ENCODE measurements at places on chromosomes 6 and 20.
A peak's percentile ranks its signal among the peaks of the same experiment; 100 is the strongest.

DNA sequence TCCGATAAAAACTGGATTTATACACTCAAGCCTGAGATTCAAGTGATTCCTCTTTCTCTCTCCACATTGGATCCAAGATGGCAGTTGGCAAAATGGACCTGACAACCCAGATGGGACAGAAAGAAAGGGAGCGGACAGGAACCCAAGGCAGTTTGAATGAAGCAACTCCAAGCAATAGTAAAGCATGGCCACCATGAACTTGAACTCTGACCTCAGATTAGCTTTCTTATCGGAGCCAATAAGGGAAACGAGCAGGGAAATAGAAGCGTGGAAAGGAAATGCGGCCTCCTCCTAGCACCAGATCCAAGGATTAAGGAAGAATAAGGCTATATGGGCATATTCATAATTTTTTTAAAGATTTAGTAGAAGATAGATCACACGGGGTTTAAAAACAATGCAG, 213.4 kb upstream of the RIN2 start:
- no peak for DNase-seq

- peak; percentile 43 for DNase-seq
Observed at GRCh38 chr6:44253307-44254101, 3.8 kb downstream of the SLC35B2 start.

GRCh38 chr6:157514659-157515496, 133.9 kb downstream of the ZDHHC14 start:
- peak; percentile 38 for DNase-seq

GRCh38 chr20:52193886-52194545, 2.4 kb upstream of the ZFP64 start:
- DNase-seq: no peak

- peak; percentile 52 for DNase-seq
Observed at GRCh38 chr20:50015993-50016770, 33.4 kb downstream of the SNAI1 start.

- DNase-seq: no peak
Observed at GRCh38 chr6:152160346-152160745, 352.9 kb downstream of the ESR1 start.

DNA sequence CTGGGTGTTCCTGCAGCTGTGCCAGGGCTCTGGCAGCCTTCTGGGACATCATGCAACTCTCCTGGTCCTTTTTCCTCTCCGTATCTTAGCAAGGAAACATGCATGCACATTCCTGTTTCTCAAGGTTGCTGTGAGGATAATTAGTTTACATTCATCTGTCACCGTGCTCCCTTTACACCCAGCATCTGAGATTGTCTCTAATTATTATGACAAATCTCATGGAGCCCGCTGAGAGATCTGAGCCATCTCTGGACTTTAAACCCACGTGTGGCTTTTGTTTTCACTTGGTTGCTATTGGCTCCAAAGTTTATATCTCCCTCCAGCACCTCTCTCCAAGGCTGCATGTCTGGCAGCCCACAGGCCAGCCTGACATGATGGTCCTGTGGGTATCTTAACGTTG, 167.6 kb downstream of the UNC5CL start:
- DNase-seq: no peak

- DNase-seq: no peak
Observed at GRCh38 chr6:69784595-69785377, 12.0 kb downstream of the LMBRD1 start.

DNA sequence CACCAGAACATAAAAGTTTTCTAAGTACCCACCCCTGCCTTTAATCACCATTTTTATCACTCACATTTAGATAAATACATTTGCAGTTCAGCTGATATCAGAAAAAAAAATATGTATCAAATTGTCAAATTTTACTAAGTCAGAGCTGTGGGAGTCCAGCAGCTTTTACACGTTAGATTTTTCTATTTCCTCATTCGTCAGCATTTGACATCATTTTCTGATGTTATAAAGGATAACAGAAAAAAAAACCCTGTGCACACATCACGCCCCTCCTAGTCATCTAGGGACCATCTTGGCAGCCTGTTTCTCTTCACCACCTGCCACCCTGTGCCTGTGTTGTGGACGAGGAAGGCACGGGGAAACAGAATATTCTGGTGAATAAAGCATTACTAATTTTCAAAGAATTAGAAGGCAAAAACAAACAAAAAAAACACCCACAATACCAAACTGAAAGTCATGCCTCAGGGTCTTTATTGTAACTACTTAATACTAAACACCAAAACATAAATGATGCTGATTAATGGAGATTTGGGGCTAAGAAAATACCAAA, 12.4 kb downstream of the B4GALT5 start:
- peak; percentile 28 for DNase-seq

DNA sequence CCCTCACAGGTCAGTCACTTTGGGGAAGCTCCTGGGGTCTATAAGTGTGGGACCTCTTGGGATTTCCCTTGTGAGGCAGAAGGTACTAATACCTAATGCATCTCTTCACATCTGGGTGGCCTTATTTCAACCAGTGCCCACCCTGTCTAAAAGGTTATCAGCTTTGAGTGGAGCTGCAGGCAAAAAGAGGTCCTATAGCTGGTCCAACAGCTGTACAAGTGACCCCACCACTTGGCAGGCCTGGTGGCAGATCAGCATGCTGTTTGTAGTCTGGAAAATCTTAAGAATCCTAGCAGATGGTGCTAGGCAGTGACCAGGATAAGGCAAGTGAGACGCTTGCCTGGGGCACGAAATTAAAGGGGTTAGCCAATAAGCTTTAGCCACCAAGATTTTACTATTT, 51.6 kb upstream of the GTSF1L start:
- DNase-seq: no peak

- DNase-seq: no peak
Observed at GRCh38 chr20:47733892-47734291, 51.4 kb downstream of the SULF2 start.

GRCh38 chr6:30213957-30214656, 901 bp upstream of the TRIM26 start:
- DNase-seq: peak; percentile 60

DNA sequence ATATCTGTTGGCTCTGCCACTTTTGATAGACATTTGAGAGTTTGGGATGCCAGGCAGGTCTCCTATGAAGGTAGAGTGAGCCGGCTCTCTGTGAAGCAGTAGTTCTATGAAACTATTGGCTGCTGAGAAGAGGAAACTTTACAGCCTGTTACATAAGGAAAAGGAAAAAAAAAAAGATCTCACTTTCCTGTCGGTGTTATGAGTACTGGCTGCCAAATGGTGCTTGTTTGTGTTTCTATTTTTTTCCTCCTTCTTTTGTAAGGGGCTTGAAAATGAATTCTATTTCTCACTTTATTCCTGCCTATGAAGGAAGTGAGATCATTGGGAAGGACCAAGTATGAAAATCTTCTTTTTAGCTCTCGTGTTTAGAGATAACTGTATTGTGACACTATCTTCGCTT, 73.1 kb upstream of the CLDN20 start:
- no peak for DNase-seq

- DNase-seq: no peak
Observed at GRCh38 chr6:38193481-38194281, 374.2 kb downstream of the ZFAND3 start.

DNA sequence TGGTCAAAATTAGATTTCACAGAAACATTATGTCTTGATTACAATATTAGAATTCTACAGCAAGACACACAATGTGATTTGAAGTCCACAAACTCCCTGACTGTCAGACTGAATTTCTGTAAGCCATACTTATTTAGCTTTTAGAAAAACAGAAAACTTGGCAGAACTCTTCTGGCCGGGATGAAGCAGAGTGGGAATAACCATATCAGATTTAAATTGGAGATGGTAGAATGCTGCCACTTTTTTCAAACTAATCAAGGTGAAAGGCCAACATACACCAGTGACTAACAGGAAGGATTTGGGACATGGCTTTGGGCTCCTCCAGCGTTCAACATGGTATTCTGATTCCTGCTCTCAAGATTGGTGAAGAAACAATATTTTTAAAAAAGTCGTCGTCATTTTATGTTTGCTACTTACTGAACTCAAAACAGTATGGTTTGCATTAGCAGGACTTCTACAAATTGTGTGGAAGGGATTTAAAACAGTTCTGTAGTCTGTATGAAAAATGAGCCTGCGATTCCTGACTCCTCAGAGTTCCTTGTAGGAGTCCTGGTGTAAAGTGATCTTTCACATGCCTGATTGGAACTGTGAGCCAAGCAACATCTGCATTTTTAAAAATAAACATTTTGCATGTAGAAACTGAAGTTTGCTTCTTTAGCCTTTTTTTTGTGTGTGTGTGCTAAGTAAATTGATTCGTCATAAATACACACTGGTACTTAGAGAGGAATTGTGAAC, 297.9 kb upstream of the SOX4 start:
- DNase-seq: no peak

DNA sequence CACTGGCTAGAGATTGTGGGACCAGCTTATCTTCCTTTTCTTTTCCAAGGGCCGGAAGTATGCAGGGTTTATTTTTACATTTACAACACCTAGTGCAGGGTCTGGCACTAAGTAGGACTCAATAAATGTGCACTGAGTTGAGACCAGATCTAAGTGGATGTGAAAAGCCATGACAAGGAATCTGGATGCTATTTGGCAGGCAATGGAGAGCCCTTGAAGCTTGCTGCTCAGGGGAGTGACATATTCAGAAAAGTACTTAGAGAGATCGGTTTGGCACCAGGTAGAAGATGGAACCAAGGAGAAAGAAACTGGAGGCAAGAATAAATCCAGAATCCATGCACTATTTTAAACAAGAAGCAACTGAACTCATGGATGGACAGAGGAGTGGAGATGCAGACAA, 815.8 kb downstream of the MAFB start:
- no peak for DNase-seq

DNA sequence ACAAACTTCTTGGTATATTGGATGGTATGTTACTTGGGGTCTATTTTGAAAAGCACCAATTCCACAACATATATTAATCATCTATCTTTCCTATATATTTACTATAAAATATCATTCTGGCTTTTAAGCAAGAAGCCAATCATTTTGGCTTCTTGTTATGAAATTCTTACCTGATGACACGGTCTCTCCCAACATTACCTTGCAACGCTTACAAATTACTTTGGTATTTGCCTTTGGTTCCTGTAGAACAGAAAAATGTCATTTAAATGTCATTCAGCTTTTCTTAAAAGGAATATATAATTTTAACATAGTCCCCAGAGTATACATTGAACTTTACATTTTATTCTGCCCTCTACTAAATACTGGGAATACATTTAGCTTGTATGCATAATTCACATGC, 27.4 kb downstream of the UBE3D start:
- DNase-seq: no peak

- DNase-seq: no peak
Observed at GRCh38 chr20:63327231-63327745, 33.9 kb downstream of the CHRNA4 start.

GRCh38 chr6:113350461-113350860, 506.7 kb upstream of the MARCKS start:
- DNase-seq: no peak

GRCh38 chr6:147322299-147323162, 118.3 kb downstream of the STXBP5 start:
- peak; percentile 69 for DNase-seq

DNA sequence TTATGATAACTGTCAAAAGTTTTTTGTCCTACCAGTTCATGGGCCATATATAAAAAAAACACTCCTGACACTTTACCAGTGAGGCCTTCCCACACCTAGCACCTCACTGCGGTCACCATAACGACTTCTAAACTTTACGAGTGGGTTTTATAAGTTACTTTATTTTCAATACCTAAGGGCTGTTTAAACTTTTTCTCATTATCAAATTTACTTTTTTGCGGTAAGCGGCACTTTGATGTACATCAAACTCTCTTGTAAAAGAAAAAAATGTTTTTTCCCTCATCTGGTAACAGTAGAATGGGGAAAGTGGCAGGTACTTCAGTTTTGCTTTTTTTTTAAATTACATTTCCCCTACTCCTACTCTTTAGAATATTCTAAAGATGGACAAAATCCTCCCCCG, 36.2 kb downstream of the FYN start:
- DNase-seq: no peak

GRCh38 chr6:22208026-22208425, 88.8 kb downstream of the PRL start:
- no peak for DNase-seq

DNA sequence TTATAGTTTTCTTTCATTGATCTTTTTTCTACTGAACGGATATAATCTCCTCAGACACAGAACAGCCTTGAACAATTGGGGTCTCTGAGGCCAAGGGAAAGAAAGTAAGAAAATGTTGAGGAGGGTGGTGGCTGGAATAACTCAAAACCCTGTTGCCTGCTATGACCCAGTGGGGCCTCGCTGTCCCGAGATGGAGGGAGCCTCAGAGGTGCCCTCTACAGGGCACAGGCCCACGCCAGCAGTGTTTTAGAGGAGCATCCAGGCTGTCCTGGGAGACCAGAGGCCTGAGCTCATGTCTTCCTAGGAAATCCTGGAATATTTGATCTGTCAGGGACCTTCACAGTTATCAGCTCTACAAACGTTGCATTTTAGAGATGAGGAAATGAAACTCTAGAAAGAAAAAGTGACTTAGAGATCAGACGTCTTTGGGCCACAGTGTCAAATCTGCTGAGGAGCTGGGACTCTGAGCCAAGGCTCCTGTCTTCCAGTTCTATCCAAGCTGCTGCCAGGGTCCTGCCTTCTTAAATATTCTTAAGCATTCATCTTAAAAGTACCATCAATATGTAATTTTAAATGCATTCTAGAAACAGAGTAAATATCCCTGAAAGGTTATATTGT, 26.3 kb downstream of the ALDH5A1 start:
- DNase-seq: peak; percentile 44

DNA sequence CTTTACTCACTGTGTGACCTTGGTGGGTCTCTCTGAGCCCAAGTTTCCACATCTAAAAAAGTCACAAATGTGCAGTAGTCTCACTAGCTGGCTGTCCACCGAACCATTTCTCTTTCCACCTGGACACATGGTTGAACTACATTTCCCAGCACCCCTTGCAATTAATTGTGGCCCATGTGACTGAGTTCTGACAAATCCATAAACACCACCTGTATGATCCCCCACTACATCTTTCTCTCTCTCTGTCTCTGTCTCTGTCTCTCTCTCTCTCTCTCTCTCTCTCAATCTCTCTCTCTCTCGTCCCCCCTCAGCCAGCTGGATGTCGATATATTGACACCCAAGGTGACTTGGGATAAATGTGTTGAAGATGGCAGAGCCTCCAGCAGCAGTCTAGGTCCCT, 42.8 kb downstream of the SNHG17 start:
- no peak for DNase-seq

GRCh38 chr6:38910207-38910606, 138.4 kb upstream of the GLP1R start:
- no peak for DNase-seq

- DNase-seq: no peak
Observed at GRCh38 chr6:111793711-111794111, 79.5 kb downstream of the FYN start.

- DNase-seq: no peak
Observed at GRCh38 chr6:21648475-21649050, 55.0 kb downstream of the SOX4 start.
